ENCODE measurements at places on chromosomes 3 and 15. TPM values are rescaled to one million over a fixed set of nuclear protein-coding genes. Genes with fewer than 3 reads are reported as not detected.

The TICRR gene
- polyA plus RNA-seq: not detected

The GAP43 gene
- polyA plus RNA-seq: not detected

The UBAP1L gene
- polyA plus RNA-seq: not detected

The NANOGP8 gene
- not detected for polyA plus RNA-seq

The UTS2B gene
- not detected for polyA plus RNA-seq

The SERPINI2 gene
- polyA plus RNA-seq: 0.24 TPM

The SPPL2A gene
- 204 TPM for polyA plus RNA-seq

The SI gene
- polyA plus RNA-seq: not detected

The DNAH12 gene
- not detected for polyA plus RNA-seq

The PLSCR2 gene
- not detected for polyA plus RNA-seq

The FXR1 gene
- polyA plus RNA-seq: 32.3 TPM

The ECE2 gene
- polyA plus RNA-seq: not detected

The KIF7 gene
- polyA plus RNA-seq: not detected

The PPIB gene
- polyA plus RNA-seq: 247 TPM

The MCTP2 gene
- 7.3 TPM for polyA plus RNA-seq

The SLC30A4 gene
- 0.21 TPM for polyA plus RNA-seq

The C3orf20 gene
- polyA plus RNA-seq: 0.11 TPM

The FBN1 gene
- polyA plus RNA-seq: not detected

The CKMT1A gene
- polyA plus RNA-seq: not detected

The ZCWPW2 gene
- polyA plus RNA-seq: 0.35 TPM

The ITIH1 gene
- 0.75 TPM for polyA plus RNA-seq

The SNX22 gene
- 0.19 TPM for polyA plus RNA-seq

The TNFAIP8L3 gene
- polyA plus RNA-seq: not detected

The C3orf85 gene
- not detected for polyA plus RNA-seq

The SLC28A1 gene
- polyA plus RNA-seq: not detected

The SENP5 gene
- polyA plus RNA-seq: 6.7 TPM

The GABRA5 gene
- not detected for polyA plus RNA-seq

The NAALADL2 gene
- polyA plus RNA-seq: not detected

The RCCD1 gene
- polyA plus RNA-seq: 1.2 TPM

The CCDC9B gene
- 0.13 TPM for polyA plus RNA-seq

The TMCC1 gene
- 7.1 TPM for polyA plus RNA-seq

The SLC22A13 gene
- polyA plus RNA-seq: 0.22 TPM

The LRRFIP2 gene
- polyA plus RNA-seq: 30.9 TPM

The RAB43 gene
- polyA plus RNA-seq: 15.5 TPM

The IL5RA gene
- not detected for polyA plus RNA-seq

The VWA5B2 gene
- 0.32 TPM for polyA plus RNA-seq

The FGD5 gene
- not detected for polyA plus RNA-seq

The C3orf18 gene
- polyA plus RNA-seq: 0.18 TPM

The GABRR3 gene
- not detected for polyA plus RNA-seq

Measured in CD14-positive monocyte (primary cell).